ENCODE measurements at places on chromosomes 7 and 10.

- DNase-seq, result no peak
- no peaks in the 10 kb centered on the region for H3K27me3 ChIP-seq
- no peak overlapping the region for H3K27ac ChIP-seq
- no peaks in the 10 kb centered on the region for H3K36me3 ChIP-seq
- no peak overlapping the region for H3K4me3 ChIP-seq
- H3K4me1 ChIP-seq, result peaks cover 26% of the 10 kb centered on the region
Measured at GRCh38 chr7:135769005-135769802, 20.6 kb upstream of the FAM180A start.

- no peak for DNase-seq
- H3K36me3 ChIP-seq, result peaks cover 7% of the 10 kb centered on the region
- no peaks in the 10 kb centered on the region for H3K27me3 ChIP-seq
- H3K27ac ChIP-seq, result peak overlapping the region; percentile 98
- peaks cover 30% of the 10 kb centered on the region for H3K4me1 ChIP-seq
Measured at GRCh38 chr10:101031796-101032636, 982 bp downstream of the SFXN3 start.

DNA sequence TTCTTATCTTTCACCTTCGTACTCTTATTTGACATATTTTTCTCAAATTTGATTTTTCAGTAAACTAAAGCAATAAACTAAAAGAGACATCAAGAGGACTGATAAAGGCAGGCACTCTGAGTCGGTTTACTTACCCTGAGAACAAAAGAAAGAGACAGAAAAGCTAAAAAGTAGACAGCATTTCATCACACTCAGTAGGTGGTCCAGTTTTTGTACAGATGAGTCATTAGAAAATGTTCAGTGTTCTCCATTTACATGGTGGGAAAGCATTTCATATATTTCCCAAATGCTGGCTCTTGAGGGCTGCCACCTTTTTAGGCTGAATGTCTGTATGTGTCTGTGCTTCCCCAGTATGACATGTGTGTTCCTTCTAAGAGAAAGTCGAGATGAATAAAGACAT, 52.7 kb downstream of the NHLRC2 start:
- no peak overlapping the region for H3K4me3 ChIP-seq
- peak overlapping the region; percentile 90 for H3K27ac ChIP-seq
- DNase-seq, result no peak
- H3K36me3 ChIP-seq, result peaks cover 21% of the 10 kb centered on the region
- H3K4me1 ChIP-seq, result peaks cover 11% of the 10 kb centered on the region

DNA sequence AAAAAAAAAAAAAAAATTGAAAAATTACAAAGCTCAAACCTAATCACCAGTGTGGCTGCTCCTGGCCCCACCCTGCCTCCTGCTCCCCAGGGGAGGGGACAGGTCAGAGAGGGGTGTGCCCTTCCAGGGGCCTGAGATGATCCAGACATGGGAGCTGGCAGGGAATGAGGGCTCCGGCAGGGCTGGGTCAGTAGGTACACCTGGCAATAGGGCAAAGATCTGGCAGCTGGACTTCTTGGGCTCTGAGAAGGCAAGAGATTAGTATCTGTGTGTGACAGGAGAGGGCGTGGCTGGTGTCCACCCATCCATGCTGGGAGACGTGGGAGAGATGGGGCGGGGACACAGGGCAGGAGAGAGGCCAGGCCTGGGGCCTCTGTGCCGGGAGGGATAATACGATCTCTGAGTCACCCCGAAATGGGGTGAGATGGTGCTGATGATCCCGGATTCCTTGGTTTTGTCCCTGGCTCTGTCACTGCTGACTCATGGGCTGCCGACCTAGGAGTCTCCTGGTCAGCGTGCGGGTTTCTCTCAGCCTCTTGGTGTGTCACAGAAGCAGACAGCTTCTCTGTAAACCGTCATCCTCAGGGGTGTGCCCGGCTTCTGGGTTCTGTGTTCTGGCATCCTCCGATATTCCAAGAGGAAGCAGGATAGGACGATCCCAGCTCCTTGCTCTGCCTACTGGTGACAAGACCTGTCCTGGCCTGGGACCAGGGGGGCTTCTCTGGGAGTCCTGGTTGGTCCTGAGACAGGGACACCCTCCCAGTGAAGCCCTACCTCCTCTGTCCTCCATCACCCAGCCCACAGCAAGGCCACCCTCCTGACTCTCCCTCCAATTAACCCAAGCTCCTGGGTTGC, 8.2 kb upstream of the CLDN4 start:
- DNase-seq, result no peak
- no peaks in the 10 kb centered on the region for H3K27me3 ChIP-seq
- peaks cover 21% of the 10 kb centered on the region for H3K4me1 ChIP-seq

DNA sequence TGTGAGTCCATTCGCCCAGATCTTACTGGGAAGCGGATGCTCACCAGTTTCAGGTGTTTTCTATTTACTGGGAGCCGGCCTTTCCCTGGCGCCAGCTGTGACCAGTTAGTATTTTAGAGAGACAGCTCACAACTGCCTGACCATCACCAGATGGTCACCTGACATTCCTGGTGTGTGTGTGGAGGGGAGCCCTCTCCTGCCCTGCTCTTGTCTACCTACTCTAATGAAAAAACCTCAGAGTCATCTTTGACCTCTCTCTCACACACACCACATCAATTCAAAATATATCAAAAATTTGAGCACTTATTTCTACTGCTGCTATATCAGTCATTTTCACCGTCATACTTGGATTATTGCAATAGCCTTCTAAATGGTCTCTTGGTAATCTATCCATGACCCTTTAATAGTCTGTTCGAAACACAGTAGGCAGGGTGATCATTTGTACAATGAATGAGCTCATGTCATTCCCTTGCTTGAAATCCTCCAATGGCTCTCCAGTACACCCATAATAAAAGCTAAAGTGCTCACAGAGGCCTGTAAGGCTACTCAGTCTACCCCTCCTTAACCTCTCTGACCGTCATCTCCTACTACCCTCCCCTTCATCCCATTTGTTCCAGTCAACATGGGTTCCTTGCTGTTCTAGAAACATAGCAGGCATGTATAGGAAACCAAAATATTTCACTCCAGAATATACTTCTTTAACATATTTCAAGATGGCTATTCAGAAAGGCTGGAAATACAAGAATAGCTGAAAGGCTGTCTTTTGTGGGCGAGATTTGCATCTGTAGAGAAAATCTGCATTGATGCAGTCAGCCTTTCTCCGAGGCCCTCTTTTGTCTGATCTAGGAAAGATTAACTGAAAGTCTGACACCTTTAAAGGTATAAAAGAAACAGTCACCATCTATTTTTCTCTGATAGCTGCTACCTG, 17.5 kb upstream of the NT5C3A start:
- no peaks in the 10 kb centered on the region for H3K4me1 ChIP-seq
- H3K27ac ChIP-seq, result no peak overlapping the region
- no peak overlapping the region for H3K4me3 ChIP-seq

GRCh38 chr10:4635388-4635787, 190.6 kb upstream of the AKR1E2 start:
- H3K27ac ChIP-seq, result no peak overlapping the region
- H3K36me3 ChIP-seq, result no peaks in the 10 kb centered on the region
- H3K27me3 ChIP-seq, result no peaks in the 10 kb centered on the region
- no peak for DNase-seq
- no peak overlapping the region for H3K4me3 ChIP-seq
- no peaks in the 10 kb centered on the region for H3K4me1 ChIP-seq

DNA sequence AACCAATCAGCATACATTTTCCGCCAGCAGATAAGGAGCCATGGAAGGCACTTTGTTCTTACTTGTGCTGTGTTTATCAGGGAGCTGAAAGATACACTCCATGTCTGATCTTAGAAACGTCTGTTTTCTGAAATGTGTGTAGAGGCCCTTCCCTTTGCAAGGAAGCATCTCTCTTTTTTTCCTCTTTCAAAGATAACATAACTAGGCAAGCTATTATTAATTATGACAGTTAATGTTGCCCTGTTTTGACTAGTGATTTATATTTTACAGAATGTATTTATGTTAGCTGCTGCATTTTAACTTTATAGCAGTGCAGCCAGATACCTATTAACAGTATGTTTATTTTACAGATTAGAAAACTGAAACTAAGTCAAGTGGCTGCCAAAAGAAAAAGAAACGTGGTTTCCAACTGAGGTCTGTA, 683.2 kb upstream of the IGFBP3 start:
- peaks cover 30% of the 10 kb centered on the region for H3K4me1 ChIP-seq
- H3K27me3 ChIP-seq, result no peaks in the 10 kb centered on the region
- DNase-seq, result no peak
- H3K4me3 ChIP-seq, result no peak overlapping the region

DNA sequence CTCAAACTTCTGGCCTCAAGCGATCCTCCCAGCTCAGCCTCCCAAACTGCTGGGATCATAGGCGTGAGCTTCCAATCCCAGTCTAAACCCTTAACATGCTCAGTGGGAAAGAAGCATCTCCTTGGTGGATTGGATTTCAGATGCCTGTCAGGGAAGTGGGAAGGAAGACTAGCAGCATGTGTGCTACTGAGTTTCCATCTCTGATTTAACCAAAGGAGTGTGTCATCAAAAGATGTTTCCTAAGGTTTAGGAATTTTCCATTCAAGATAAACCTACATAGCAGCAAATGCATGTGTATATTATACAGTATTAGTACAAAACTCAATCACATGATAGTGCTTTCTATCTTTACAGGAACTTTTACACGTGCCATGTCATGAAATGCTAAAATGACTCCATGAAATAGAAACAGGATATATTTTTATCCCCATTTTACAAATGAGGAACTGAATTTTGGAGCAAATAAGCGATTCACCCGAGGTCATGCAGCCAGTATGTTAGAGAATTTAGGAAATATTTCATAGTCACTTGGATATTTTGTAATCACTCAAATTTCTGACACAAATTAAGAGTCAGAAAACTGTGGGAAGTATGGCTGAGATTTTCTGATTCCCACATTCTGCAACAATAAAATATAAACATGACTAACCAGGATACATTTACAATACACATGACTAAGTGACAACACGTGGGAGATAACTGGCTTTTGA, 11.4 kb upstream of the TMEM26 start:
- H3K27me3 ChIP-seq, result no peaks in the 10 kb centered on the region
- H3K4me3 ChIP-seq, result no peak overlapping the region
- DNase-seq, result no peak
- peaks cover 21% of the 10 kb centered on the region for H3K4me1 ChIP-seq

GRCh38 chr10:72840319-72840718, 53.2 kb upstream of the OIT3 start:
- H3K4me1 ChIP-seq, result peaks cover 5% of the 10 kb centered on the region
- no peaks in the 10 kb centered on the region for H3K27me3 ChIP-seq
- peaks cover 3% of the 10 kb centered on the region for H3K36me3 ChIP-seq

GRCh38 chr7:134731616-134732015, 47.8 kb upstream of the CALD1 start:
- H3K27me3 ChIP-seq, result no peaks in the 10 kb centered on the region
- no peak overlapping the region for H3K4me3 ChIP-seq
- peaks cover 59% of the 10 kb centered on the region for H3K4me1 ChIP-seq
- peak overlapping the region; percentile 95 for H3K27ac ChIP-seq

GRCh38 chr7:128405471-128406313, 4.1 kb downstream of the IMPDH1 start:
- H3K27me3 ChIP-seq, result no peaks in the 10 kb centered on the region
- peak overlapping the region; percentile 86 for H3K4me3 ChIP-seq
- H3K36me3 ChIP-seq, result peaks cover 7% of the 10 kb centered on the region
- peak overlapping the region; percentile 76 for H3K27ac ChIP-seq
- H3K4me1 ChIP-seq, result peaks cover 47% of the 10 kb centered on the region

DNA sequence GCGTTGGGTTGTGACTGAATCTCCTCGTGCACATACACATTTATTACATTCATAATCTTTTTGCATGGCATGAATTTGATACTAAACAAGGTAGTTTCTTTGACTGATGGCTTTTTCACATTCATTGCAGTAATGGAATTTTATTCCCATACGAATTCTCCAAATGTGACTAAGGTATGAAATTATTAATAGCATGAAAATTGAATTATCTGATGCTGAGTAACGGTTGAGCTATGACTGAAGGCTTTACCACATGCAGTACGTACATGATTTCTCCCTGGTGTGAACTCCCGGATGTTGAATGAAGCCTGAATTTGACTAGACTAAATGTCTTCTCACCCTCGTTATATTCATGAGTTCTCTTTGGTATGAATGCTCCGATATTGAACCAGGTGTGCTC, 104.4 kb upstream of the C1GALT1 start:
- H3K4me3 ChIP-seq, result no peak overlapping the region
- no peak for DNase-seq
- H3K27ac ChIP-seq, result no peak overlapping the region
- peaks cover 16% of the 10 kb centered on the region for H3K27me3 ChIP-seq
- H3K4me1 ChIP-seq, result no peaks in the 10 kb centered on the region

DNA sequence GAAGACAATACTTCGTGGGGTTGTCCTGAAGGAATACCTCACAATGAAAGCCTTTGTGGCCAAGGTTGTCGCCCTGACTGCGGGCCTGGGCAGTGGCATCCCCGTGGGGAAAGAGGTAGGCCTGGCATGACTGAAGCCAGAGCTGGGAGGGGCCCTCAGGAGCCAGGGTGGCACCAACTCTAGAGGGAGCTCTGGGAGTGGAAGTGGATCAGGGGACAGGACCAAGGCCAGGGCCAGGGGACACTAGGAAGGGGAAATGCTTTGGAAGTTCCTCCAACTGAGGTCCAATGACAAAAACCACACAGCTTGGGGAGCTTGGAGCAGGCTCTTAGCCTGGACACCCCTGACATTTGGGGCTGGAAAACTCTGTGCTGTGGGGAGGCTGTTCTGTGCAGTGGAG, 5.8 kb downstream of the CLCN1 start:
- no peak overlapping the region for H3K27ac ChIP-seq
- H3K27me3 ChIP-seq, result no peaks in the 10 kb centered on the region
- H3K4me3 ChIP-seq, result no peak overlapping the region

DNA sequence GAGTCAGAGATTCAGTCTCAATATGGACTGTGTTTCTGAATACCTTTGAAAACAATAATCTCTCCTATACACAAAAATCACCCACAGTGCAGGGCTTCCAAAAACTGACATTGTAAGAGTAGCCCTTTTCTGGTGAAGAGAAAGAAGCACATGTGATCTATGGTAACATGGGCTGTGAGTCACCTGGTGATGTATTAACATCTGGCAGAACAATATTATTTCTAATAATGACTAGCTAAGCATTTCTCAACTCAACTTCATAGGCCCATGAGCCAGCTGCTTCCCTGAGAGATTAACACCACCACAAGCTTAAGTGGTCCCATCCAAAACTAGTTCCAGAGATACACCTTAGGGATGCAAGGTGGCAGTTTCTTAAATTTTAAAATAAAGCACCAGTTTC, 331.0 kb upstream of the NRP1 start:
- no peaks in the 10 kb centered on the region for H3K27me3 ChIP-seq
- peaks cover 10% of the 10 kb centered on the region for H3K4me1 ChIP-seq
- H3K36me3 ChIP-seq, result no peaks in the 10 kb centered on the region
- H3K27ac ChIP-seq, result no peak overlapping the region

GRCh38 chr10:132763545-132763944, 22.4 kb downstream of the NKX6-2 start:
- H3K4me1 ChIP-seq, result no peaks in the 10 kb centered on the region

DNA sequence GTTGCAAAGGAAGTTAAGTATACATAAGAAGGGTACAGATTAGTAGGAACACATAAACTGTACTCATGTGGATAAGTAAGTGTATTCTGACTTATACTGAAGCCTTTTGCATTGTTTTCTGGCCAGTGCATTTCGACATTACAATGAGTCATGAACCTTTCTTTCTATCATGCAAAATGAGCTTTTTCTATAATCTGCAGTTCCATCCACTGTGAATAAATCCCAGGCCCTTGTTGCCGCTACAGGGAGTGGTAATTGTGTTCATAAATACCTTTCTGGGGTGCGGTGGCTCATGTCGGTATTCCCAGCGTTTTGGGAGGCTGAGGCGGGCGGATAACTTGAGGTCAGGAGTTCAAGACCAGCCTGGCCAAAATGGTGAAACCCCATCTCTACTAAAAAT, 858.3 kb downstream of the GRM8 start:
- H3K4me3 ChIP-seq, result no peak overlapping the region
- H3K27me3 ChIP-seq, result peaks cover 3% of the 10 kb centered on the region
- no peaks in the 10 kb centered on the region for H3K4me1 ChIP-seq
- DNase-seq, result no peak
- H3K27ac ChIP-seq, result no peak overlapping the region
